DMS79 (cell line): ENCODE measurements at places on chromosomes 4 and X.

- DNase-seq = no peak
Observed at GRCh38 chr4:142901166-142901662, 55.1 kb upstream of the INPP4B start.

GRCh38 chrX:112704187-112704586, 24.4 kb upstream of the LHFPL1 start:
- no peak for DNase-seq

DNA sequence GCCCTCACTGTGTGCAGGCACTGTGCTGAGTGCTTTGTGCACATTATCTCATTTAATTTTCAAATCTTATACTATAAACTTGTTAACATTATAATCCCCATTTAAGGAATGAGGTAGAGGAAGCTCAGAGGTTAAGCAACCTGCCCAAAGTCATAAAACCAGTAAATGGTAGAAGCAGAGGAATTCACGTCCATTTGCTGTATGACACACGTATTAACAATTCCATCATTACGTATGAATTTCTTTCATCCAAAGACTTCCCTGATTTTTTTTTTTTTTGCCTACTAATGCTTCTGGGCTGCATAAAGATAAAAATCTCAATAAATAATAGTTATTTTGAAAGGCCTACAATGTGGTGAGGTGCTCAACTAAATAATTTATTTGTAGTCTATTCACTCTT, 64.5 kb upstream of the H2AZ1 start:
- DNase-seq = no peak

DNA sequence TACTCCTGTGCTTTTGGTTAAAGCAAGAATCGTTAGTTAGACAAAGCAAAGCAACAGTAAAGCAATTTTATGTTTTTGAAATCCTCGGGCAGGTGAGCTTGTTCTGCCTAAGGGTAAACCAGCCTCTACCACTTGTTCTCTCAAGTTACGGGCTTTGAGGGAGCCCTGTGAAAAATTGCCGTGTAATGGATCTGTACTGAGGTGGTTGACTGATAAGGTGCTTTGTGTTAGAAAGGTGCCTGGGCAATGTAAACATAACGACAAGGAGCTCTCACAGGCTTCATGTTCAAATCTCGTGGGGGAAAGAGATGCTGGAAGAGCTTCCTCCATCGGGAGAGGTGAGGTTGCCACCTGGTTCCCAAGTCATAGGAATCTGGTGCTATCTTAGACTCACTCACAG, 111.8 kb downstream of the TRAPPC11 start:
- peak; percentile 49 for DNase-seq

DNA sequence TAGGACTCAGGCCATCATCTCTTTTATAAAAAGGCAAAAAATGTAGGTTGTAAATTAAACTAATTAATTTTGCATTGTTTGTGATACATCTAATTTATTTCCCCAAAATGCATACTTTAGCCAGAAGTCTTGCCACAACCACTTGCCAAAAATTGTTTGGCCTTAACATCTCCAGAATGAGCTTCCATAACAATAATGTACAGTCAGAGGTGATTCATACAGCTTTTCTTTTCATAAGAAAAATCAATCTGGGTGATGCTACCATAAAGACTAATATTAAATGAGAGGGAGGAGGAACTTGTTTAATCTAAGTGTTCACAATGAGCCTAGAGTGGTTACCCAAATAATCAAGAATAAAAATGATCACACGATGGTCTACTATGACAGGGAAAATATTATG, 59.3 kb downstream of the AMMECR1 start:
- DNase-seq = no peak
